ENCODE measurements at places on chromosomes 6 and 20.

GRCh38 chr20:18397030-18397429, 69.8 kb downstream of the DZANK1 start:
- DNase-seq = no peak

GRCh38 chr6:80488190-80488589, 381.7 kb downstream of the BCKDHB start:
- DNase-seq = no peak

DNA sequence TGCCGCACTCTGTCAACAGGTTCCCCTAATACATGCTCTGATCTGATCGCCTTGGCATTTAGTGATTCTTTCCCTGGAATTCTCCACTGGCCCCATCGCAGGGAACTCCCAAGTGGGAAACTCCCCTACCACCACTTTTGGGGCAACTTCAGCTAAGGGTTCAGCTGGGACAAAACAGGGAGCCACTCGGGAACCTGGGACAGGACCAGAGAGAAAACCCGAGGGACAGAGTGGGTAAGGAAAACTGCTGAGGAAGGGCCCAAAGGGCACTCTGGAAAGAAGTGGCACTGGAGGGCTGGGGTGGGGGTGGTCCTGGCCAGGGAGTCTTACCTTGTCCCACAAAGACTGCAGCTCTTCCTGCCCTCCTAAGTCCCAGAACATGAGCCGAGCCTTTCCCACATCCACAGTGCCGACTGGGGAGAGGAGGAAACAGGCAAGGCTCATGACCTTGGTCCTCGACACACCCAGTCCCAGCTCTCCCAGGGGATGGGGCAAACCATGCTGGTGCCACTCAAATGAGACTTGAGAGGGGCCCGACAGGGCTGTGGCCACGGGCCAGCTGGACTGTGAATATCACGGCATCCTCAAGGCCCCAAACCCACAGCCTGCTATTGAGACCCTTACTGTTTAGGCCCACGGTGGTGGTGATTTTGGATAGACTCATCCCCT, 1.6 kb downstream of the ARFRP1 start:
- no peak for DNase-seq

DNA sequence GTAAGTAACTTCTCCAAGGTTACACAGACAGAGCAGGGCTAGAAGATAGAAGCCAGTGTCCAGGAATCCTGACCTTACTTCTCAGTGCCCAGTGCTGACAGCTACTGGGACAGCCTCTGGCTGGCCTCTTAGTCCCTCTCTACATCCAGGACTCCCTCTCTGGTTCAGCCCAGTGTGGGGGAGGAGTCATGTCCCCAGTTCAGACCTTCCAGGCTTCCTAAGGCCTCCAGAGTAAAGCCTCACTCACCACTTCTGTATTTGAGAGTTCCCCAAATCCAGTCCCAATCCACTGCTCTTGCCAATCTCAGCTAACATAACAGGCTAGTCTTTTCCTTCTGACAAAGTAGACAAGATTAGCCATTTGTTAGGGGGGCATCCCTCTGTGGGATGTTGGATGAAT, 36.9 kb upstream of the EPB41L1 start:
- no peak for DNase-seq

GRCh38 chr6:34922177-34922663, 33.2 kb downstream of the ANKS1A start:
- DNase-seq = no peak

GRCh38 chr20:2751347-2751877, 49.0 kb downstream of the CPXM1 start:
- DNase-seq = no peak

- no peak for DNase-seq
These were observed 126.3 kb downstream of the TOX2 start for GRCh38 chr20:44041001-44041400.

DNA sequence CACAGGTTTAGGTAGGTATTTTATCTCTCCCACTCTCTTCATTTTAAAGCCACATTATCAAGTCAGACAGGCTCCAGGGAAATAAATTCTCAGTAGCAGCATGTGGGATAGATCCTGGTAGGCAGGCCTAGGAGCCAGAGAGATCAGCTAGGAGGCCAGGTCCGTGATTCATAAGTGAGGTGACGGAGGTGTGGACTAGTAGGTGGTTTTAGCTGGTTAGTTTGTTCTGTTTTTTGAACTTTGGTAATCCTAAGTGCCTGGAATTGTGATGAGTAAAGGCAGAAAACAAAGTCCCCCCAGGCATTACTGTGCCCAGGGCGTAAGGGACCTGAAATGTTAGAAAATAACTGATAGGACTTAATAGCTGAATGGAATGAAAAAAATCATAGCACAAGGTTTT, 53.6 kb upstream of the E2F3 start:
- no peak for DNase-seq

- DNase-seq = no peak
These were observed 5.5 kb upstream of the MUC22 start for GRCh38 chr6:31004794-31005193.

DNA sequence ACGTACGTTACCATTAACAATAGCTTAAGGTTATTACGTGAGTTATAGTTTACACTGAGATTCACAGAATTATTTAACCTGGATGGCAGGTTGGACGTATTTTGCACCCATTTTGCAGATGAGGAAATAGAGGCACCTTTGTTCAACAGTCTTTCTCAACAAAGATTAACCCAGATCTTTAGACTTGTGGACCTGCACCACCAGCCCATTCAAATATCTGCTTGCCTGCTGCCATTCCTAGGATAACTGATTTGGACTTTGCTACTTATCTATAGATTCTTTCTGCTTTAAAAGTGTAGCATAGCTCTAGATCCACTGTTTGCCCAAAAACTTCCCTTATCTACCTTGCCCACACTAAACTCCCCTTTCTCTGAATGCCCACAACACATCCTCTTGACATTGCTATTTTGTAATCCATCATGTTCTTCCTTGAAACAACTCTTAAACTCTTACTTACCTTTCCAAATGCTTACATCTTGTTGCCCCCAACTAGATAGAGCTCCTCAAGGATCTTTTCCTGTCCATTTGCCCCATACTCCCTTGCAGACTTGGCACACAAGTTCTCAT, 56.4 kb upstream of the TNFAIP3 start:
- DNase-seq = no peak

DNA sequence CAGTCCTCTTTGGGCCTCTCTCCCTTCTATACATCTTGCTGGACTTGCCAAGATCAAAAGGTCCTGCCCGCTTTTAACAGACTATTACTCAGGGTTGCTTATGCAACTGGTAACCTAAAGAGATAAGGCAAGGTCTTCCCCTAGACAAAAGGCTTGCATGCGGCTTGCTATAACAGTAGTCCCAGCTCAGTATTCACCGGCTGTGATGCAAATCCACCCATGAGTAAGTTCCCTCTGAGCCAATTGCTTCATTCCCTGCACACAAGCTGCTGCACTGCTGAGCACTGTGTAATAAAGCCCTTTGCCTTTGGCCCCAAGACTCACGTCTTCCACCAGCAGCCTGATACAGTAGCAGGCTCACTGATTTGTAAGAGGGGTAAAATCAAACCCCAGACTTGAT, 363.8 kb downstream of the PRKN start:
- DNase-seq = no peak

GRCh38 chr20:32779500-32780211, 17.5 kb downstream of the DNMT3B start:
- DNase-seq = no peak

GRCh38 chr6:79463621-79464050, 73.6 kb downstream of the LCA5 start:
- no peak for DNase-seq

GRCh38 chr6:169070506-169071176, 183.0 kb downstream of the THBS2 start:
- peak; percentile 97 for DNase-seq

DNA sequence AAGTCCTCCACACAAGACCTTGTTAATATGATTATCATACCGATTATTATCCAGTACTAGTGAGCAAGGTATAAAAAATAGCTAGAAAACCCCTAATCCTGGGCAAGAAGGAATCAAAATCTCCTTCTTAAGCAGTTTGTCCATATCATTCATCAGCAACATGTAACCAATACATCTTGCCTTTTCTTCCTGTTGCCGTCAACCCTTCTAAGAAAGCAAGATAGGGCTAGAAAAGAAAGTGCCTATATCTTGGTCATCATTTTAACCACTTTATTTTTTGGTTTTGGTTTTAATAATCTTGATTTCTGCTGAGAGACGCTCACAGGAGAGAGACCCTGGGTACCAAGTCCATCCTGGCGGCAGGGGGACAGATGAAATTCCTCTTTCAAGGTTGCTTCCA, 27.2 kb upstream of the PREX1 start:
- no peak for DNase-seq

DNA sequence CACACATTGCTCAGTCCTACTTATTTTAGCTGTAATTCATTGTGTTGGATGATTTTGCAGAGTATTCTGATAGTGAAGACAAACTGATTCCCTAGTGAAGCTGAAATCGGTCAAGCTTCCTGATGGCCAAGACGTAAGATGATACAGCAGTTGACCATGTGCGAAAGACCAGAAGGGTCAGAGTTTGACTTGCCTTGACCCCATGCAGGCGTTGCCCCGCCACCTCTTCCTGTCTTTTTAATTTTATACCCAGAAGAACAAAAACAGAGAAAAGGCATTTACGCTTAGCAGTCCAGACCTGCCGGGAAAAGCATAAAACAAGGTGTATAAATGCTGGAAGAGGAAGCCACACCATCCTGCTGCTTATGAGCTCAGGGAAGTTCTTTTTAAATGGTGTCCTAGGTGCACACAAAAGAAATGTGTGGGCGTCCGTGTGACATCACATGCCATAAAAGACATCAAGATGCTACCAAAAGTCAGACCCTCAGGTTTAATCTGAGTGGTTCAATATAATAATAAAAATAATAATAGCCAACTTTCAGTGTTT, 32.2 kb downstream of the TSHZ2 start:
- no peak for DNase-seq

DNA sequence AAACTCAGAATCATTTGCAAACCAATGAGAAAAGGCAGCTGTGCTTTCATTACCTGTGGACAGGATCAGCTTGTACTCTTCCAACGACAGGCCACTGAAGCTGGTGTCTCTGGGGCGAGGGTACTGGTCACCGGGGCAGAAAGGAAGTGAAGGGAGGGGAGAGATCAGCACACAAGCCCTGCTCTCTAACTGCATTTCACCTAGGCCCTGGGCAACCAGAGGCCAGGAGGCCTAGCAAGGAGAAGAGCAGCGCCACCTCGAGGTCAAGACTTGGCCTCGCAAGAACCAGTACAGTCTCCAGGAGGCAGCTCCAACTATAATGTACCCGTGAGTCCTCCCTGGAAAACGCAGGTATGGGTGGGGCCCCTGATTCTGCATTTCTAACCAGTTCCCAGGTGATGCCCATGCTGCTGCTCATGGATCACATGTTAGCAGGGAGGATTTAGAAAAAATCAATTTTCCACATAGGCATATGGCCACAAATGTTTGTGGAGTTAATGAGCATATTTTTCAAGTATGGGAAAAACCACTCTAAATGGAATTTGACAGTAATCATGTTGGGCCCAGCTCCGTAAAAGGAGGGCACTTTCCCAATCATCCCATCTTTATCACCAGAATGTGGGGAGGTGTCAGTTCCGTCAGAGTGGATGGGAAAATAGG, 11.0 kb downstream of the UQCC2 start:
- DNase-seq = peak; percentile 40

DNA sequence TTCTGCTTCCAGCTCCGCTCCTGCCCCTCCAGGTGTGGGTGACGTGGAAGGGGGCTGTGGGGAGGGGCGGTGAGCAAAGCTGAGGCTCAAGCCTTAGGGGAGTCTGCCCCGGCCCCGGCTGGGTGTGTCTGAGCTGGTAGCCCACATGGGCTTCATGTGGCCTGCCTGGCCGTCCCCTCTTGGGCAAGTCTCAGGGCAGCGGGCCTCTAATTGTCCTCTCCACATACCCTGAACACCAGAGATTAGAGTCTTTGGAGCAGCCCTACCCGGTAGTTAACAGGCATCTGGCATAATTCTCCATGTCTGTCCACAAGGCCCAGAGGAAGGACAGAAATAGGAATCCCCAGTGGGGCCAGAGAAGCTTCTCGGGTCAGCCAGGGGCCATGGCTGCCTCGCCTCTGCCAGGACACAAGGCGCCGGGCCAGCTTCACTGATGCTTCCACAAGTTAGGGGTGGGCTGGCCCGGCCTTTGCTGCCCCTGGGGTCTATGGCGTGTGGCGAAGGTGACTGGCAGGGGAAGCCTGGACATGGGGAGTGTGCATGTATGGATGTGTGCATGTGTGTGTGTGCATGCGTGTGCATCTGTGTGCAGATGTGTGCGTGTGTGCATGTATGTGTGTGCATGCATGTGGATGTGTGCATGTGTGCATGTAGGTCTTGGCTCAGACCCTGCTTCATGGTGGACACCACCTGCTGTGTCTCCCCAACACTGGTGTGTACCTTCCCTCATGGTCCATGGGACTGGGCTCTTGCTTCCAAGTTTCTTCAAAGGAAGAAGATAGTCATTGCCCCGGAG, 24.0 kb downstream of the FRMD1 start:
- DNase-seq = no peak

DNA sequence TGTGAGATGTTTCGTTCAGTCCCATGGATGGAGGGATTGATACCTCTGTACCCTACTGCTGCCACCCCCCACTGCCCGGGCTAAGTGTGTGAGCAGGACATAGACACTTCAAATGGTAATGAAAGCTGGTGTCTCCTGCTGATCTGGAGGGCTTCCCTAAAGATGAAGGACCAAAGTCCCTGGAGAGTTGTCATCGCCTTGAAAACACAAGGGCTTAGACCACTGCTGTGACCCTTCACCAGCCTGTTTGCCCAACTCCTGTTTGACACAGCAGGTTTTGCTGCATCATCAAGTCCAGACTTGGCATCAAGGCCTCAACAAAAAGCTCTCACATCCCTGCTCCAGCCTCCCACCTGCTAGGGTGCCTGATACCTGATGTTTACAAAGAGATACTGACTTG, 57.9 kb upstream of the FAM8A1 start:
- no peak for DNase-seq

GRCh38 chr20:577167-577791, 32.8 kb downstream of the TCF15 start:
- DNase-seq = no peak

- no peak for DNase-seq
These were observed 127.2 kb downstream of the PAX1 start for GRCh38 chr20:21832442-21833385.

DNA sequence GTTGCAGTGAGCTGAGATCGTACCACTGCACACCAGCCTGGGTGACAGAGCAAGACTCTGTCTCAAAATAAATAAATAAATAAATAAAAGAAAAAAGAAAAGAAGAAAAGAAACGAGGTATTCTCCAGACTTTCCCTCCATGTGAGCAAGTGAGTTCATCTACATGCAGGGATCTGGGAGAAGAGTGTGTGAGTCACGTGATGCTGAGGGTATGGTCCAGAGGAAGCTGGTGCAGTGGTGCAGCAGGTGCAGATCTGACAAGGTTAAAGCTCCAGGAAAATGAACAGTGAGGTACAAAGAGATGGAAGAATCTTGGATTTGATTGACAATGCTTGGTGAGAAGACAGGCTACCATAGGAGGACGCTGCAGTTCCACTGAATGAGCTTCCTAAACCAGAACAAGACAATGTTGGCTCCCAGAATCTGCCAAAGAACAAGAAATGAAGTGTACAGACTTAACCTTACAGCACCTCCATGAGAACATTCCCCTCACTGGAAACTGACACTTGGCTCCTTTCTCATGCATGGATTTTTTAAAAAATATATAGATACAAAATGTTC, 79.5 kb upstream of the BTBD3 start:
- no peak for DNase-seq

Measured in astrocyte of the cerebellum (primary cell).